Mucosa of descending colon (tissue), 3 donors: ENCODE measurements at places on chromosomes 7 and 10. TPM values are rescaled to one million over a fixed set of nuclear protein-coding genes. Genes with fewer than 3 reads are reported as not detected.

The UNC5B gene
- 11.0 TPM for total RNA-seq

The CYP3A4 gene
- 4.0 TPM for total RNA-seq

The SPDYE5 gene
- not detected for total RNA-seq

The LIPM gene
- total RNA-seq, result not detected

DNA sequence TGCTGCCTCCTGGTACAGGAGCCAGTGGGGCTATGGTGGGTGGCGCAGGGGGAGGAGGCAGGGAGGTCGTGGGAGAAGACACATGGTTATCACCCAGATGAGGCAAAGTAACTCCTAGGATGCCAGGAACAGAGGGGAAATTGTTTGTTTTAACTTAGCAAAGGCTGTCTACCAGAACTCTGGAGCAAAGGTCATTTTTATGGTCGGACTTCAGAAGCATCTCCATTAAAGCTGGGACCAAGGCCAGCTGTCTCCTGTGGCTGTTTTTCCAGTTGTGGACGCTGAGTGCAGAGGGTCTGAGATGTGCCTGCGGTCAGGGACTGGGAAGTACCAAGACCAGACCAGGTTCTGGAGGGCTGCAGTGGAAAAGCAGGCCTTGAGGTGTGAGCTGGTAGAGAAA is 525.9 kb upstream of the FOXK1 start:
- no peak for DNase-seq

DNA sequence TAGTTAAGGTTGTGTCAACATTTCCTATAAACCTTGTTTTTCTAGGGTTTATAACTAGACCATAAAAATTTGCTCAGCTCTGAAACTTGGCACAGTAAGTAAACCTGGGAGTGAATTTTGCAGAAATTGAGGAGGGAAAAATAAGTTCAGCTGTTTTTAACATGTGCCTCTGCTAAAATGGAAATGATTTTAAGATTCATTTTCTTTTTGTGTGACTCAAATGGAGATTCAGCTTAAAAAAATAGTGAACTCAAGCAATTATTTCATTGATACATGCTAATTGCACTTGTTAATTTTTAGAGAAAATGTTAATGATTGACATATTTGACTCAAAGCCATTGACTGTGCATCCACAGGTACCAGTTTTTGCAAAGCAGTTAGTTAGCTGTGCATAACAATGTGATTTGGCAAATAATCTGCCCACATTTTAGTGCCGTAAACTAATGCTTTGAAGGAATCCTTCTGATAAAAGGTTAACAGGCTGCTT is 68.5 kb upstream of the ZNF438 start:
- no peak for DNase-seq

DNA sequence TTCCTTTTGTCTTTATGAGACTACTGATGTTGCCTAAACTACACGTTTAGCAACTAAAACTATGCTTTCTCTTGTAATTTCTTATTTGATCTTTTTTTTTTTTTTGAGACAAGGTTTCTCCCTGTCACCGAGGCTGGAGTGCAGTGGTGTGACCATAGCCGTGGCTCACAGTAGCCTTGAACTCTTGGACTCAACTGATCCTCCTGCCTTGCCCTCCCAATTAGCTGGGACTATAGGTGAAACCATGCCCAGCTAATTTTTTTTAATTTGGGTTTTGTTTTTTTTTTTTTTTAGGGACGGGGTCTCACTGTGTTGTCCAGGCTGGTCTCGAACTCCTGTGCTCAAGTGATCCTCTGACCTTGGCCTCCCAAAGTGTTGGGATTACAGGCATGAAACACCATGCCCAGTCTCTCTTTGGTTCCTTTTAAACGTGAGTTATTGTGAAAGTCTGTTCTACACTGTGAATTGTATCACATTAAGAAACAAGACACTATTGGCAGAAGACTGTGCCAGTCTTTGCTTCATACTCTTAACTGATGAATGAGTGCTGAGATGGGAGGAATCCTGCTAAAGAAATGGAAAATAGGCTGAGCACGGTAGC is 6.4 kb downstream of the TMEM248 start:
- no peak for DNase-seq
